ENCODE measurements at places on chromosomes 6 and 20.
A peak's percentile ranks its signal among the peaks of the same experiment; 100 is the strongest.

DNA sequence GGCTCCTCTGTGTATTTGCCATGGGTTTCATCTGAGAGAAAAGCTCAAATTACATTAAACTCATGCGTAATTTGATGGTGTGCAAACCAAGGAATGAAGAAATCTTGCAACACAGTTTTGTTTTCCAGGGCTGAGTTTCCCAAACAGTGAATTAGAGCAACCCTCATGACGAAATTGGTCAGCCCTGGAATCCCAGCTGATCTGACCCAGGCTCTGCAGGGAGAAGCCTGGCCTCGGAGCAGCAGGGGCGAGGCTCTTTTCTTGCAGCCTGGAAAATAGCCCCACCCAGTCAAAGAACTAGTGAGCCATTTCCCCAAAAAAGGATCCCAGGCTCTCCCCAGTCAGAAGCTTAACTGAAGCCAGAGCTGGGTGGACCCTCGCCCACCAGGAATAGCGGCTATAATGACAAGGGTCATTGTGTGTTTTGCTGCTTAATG is 107.3 kb upstream of the SNX9 start:
- DNase-seq: no peak

GRCh38 chr6:131363947-131364834 is 208.8 kb upstream of the ARG1 start:
- no peak for DNase-seq

GRCh38 chr6:14658886-14659561 is 541.5 kb downstream of the CD83 start:
- peak; percentile 91 for DNase-seq

- no peak for DNase-seq
These were observed 1.6 kb downstream of the GNAS start for GRCh38 chr20:58853976-58854637.

GRCh38 chr6:159836718-159837490 is 36.8 kb downstream of the PNLDC1 start:
- DNase-seq: no peak

- DNase-seq: no peak
These were observed 17.9 kb downstream of the PERP start for GRCh38 chr6:138089325-138089724.

- DNase-seq: no peak
These were observed 1407.6 kb downstream of the EPHA7 start for GRCh38 chr6:92011681-92012245.

DNA sequence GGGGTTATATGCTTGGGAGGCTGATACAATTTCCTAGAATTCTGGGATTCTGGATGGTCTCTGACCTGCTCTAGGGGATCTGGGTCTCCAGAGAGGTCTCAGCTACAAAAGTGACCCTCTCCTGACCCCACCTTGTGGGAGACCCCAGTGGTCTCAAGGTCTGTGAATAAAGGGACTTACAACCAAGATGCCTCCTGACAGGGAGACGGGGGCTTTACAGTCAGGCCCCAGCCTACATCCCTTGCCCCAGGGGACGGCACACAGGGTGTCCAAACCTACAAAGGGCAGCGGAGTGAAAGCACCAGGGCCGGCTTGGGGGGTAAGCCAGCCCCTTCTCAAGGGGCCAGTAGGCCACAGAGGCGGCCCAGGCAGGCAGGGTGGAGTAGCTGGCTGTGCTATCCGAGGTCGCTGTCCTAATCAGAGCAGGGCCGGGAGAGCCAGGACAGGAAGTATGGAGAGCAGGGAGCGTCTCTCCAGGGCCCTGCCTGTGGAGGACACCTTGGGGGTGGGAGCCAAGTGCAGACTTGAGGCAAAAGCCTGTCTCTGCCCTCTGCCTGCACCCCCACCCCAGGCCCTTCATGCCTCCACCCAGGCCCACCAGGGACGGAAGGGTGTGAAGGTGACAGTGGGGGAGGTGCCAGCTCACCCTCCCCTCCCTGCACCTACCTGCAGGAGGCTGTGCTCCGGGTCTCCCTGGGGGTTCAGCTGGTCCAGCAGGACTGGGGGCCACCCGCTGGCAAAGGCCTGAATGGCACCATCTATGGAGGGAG is 3.5 kb downstream of the GFRA4 start:
- no peak for DNase-seq

DNA sequence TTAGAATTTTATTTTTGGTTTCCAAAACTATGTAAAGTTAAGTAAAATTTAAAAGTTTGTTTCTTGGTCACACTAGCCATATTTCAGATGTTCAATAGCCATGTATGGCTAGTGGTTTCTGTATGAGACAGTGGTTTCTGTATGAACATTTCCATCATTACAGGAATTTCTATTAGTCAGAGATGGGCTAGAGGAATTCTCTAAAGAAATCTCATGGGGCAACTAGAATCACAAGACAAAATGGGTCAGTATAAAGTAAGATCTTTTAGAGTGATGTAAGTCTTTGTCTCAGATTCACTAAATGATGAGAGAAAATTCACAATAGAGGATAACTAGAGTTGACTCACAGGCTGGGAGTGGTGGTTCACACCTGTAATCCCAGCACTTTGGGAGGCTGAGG is 149.0 kb downstream of the FUT9 start:
- no peak for DNase-seq

DNA sequence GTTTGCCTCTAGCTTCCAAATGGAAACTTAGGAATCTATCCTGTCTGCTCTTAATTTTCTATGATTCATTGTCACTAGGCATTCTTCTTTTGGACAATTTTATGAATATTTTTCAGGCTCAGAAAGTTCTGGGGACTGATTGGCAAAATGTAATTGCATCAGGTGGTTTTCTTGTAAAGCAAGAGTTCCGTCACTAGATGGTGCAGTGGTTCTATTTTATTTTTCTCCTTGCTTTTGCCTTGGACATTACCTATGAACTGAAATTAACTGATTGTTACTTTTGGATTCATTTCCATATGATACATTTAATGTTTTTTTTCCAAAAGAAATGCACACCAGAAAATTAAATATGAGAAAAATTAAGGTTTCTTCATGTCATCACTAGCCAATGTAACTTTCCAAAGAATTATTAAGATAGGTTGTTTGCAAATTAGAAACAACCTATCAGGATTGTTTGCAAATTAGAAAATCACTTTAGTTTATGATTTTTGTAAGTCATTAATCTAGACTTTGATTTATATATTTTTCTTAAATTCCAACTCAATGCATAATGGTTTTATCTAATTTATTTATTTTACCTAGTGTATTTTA is 48.0 kb downstream of the TMEM170B start:
- DNase-seq: peak; percentile 72

DNA sequence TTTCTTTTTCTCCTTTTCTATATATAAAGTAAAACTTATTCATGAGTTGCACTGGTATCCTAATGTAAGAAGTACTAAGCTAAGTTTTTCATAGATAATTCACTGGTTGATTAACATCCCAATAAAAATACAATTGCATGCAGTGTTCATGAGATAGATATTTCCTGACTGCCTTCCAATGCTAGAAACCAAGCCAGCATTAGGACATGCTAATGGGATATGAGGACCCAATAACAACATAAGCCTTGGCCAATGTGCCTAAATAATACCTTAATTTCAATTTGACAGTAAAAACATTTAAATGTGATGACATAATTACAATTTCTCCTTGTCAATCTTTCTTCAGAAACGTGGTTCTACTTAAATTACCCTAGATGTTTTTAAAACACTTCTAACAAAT is 152.7 kb downstream of the RNGTT start:
- no peak for DNase-seq

DNA sequence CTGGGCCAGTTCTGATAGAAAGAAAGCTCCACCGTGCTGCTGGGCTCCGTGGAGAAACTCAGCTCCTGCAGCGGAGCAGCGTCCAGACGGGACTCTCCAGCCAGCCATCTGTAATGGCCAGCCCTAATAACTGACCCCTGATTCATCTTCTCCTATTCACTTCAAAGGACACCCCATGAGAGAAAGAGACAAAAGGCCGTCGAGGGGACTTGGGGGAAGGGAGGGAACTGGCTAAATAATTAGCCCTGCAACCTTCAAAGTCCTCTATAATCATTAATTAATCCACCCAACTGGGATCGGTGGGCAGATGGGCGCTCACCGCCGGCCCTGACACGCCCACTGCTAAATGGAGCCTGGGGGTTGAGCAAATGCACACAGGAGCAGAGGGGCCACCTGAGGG is 512.4 kb downstream of the CD83 start:
- no peak for DNase-seq

DNA sequence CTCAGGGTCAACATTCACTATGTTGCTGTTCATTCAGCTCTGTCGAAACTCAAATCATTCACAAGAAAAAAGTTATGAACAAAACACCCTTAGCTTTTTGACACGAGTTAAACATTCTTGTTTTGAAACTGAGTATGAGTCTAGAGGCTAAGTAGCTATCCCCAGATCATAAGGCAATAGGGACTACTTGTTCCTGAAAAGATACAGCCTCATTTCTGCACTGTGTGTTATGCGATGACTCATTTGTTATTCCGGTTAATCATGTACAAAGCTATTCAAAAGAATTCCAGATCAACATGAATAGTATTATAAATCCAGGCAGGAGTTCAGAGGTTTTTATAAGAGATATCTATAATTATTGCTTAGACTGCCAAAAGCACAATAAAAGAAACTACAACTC is 908.0 kb downstream of the QKI start:
- no peak for DNase-seq

DNA sequence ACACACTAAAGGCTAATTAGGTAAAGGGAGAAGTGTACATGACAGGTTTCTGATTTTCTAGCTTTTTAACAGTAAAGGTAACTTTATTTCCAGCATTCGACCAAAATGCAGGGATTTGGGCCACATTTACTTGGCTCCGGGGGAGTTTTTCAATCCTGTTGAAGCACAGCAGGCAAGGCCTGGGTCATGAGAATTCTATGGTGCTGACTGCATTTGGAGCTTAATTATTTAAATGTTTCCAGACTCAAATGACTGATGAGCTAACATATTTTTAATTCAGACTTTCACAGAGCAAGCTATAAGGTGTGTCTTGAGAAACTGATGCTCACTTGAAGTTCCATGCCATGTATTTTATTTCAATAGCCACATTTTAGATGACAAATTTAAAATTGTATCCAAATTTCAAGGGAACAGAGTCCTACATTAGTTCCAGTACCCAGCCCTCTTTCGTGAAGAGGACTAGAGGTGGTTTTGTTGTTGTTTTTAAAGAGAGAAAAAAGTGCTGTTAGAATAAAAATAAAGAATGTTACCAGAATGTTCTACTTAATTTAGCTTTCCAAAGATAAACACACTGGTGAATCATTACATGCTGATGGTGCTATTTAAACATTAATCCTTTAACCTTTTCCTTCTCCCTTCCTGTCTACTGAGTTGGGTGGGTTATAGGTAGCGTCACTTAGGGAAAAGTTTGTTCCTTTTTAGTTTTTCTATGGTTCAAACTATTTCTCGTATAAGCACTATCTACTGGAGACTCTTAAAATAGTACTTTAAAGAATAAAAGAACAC is 82.3 kb upstream of the PHACTR2 start:
- DNase-seq: no peak

DNA sequence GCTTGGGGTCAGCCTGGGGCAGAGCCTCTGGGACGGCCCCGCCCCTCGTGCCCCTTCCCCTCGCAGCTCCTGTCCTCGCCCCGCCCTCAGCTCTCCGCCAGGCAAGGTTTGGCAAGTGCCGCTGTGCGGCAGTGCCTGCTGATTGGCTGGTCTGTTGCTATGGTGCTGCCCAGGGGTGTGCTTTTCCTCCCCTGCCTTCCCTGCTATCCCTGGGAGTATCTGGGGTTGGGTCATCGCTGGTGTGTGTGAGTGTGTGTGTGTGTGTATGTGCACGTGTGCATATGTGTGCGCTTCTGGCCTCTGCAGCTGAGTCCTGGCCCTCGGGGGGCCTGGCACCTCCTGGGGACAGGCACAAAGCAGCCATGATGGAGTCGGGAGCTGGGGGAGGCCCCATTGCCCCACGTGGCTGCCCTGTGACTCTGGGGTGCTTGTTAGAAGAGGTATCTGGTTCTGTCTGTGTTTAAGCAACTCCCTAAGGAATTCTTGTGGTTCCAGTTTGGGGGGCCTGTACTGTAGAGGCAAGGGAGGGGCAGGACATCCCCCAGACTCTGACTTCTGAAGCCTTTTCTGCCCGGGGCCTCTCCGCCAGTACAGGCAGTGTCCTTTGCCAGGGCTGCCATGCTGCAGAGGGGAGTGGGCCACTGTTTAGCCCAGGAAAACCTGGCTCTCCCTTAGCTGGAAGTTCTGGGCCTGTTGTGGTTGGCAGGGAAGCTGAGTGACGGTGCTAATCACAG is 6.9 kb downstream of the RTEL1 start:
- DNase-seq: no peak

- no peak for DNase-seq
These were observed 103.9 kb downstream of the ESR1 start for GRCh38 chr6:151911401-151911800.

DNA sequence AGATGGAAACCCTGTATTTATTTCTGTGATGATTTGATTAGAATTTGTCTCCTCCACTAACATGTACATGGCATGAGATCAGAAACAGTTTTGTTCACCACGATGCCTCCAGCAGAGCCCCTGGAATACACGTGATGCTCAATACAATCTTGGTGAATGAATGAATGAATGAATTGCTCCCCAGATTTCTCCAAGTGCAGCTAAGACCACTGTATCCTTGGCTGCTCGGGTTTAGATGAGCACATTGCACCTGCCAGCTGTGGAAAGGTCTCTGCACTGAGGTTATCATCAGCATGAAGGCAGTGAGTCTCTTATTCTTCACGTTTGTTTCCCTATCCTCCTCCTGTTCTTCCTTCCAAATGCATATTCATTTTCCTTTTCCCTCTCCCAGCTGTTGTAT is 17.9 kb downstream of the CASS4 start:
- no peak for DNase-seq

DNA sequence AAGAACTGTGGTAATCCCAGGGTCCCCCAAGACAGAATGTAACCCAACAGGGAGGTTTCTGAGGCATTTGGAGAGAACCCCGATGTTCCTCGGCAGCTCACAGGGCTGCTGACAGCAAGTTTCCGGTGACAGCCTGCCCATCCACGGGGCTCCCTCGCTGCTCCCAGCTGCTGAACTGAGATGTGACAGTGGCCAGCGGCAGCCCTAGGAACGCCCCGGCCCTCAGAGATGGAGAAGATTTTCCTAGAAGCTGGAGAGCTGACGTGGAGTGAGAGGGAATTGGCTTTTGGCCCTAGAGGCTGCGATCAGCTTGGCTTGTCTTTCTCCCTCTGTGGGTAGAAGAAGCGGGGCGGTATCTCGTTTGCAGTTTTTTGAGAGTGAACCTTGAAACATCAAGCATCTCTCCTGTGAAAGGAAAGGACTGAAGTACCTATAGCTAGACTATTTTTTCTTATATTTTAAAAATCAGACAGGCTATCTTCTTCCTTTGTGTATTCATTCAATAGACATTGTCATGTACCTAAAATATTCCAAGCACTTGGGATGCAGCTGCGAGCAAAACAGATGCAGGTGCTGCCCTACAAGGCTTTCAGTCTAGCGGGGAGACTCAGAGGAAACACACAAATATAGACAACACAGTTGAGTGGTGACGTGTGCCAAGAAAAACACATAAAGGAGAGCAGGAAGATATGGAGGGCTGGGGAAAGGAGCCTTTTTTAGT is 28.4 kb upstream of the NFATC2 start:
- no peak for DNase-seq

GRCh38 chr6:170108890-170109587 is 181.8 kb downstream of the DLL1 start:
- DNase-seq: no peak

- no peak for DNase-seq
These were observed 448 bp upstream of the RIN2 start for GRCh38 chr20:19757487-19758132.

- DNase-seq: no peak
These were observed 970.0 kb upstream of the SLC35B3 start for GRCh38 chr6:9405369-9405768.

GRCh38 chr6:13586603-13587542 is 12.5 kb downstream of the SIRT5 start:
- no peak for DNase-seq

GRCh38 chr6:135147637-135148592 is 33.2 kb upstream of the MYB start:
- DNase-seq: peak; percentile 95
